ENCODE measurements at places on chromosomes 5 and 9.

GRCh38 chr5:72452515-72453245, 54.5 kb downstream of the ZNF366 start:
- DNase-seq: no peak

DNA sequence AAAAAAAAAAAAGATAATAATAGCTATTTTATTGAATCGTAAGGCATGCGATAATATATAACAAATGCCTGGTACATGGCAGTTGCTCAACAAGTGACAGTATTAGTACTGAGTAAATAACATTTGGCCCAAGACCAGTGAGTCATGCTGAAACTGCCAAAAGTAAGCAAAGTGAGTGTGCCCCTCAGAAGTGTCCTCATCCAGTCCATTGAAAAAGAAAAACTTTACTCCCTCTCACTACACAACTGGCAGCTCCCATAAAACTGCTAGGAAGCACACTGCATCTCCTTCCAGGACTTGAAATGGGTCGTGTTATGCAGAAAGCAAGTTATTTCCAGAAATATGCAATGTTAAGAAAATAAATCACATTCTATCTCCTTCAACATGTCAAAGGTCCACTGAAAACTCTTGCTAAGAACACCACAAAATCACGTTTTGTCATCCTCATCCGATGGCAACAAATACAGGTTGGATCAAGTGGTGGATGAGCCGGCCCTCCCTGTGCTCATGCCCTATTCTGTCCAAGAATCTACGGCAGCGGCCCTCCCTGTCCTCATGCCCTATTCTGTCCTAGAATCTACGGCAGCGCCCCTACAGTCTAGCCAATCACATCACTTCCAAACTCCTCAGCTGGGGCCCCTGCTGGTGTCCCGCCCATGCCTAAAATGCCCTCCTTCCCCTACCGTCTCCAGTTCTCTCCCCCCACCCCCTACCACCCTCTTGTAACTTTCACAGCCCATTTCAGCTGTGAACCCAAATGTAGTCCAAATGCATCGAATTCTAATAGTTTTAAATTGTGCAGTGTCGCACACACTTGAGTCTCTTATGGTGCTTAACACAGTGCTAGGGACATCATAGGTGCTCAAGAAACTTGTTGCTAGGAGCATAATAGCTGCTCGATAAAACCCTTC, 12.5 kb downstream of the PTCH1 start:
- DNase-seq: no peak

- DNase-seq: no peak
Observed at GRCh38 chr5:78235289-78235688, 59.2 kb downstream of the AP3B1 start.

DNA sequence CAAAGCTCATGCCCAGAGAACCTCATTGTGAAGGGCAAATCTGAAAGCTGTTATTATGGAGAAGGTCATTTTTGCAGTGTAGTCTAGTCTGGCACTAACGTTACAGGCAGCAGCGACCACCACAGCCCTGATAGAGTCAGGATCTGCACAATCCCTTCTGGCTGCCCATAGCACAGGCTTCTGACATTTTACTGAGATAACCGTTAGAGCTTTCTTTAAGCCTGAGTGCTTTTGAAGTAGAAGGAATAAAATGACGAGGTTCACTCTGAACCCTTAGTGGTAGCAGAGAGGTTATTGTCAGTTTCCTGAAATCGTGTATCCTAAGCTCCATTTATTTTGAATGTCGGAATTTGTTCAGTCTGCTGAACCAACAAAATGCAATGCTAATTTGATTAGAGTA, 505.1 kb downstream of the CDH12 start:
- no peak for DNase-seq

DNA sequence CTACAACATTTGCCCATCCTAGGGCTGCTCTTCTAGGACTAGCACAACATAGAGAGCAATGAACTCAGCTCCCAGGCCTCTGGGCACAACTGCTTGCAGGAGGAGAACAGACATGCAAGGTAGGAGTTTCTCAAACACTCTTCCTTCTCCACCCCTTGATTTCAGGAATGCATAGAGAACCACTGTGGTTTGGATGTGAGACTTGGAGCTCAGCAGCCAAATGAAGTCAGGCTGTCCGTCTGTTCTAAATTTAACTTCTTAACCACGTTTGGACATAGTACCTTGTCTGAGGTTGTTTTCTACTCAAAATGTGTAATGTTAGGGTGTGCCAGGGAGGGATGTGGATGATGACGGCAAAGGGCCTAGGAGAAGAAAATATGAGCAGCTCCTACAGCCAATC, 515.1 kb upstream of the TNC start:
- no peak for DNase-seq

DNA sequence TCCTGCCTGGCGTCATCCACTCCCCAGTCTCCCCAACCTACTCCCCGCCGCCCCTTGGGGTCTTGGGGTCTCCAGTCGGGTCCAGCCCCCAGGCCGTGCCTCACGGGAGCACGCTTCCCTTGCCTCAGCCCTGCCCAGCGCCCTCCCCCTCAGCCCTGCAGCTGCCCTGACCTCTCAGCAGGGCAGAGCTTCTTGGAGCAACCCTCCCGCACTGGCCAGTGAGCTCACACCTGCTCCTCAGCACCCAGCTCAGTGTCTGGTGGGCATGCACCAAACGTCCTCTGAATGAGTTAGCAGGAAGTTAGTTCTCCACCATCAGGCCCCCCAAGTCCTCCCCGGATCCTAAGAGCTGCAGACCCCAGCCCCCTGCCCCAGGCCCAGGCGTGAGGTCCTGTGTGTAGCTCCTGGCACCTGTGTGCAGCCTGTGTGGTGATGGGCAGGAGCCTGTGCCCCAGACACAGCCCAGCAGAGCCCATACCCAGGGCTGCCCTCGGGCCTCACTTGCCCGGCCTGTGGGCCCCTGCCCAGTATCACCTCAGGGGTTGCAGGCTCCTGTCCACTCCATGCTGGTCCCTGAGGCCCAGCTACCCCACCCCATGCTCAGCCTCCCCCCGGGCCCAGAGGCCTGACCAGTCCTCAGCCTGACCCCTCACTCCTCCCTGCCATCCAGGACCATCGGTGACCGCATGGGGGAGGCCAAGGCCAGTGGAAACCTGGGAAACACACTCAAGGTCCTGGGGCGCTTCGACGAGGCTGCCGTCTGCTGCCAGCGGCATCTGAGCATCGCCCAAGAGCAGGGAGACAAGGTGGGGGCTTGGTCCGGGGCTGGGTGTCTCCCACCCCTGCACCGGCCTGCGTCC, 8.2 kb downstream of the GPSM1 start:
- no peak for DNase-seq

- DNase-seq: no peak
Observed at GRCh38 chr9:132063281-132063680, 16.4 kb downstream of the MED27 start.

GRCh38 chr9:4555236-4555635, 65.0 kb downstream of the SLC1A1 start:
- DNase-seq: no peak

DNA sequence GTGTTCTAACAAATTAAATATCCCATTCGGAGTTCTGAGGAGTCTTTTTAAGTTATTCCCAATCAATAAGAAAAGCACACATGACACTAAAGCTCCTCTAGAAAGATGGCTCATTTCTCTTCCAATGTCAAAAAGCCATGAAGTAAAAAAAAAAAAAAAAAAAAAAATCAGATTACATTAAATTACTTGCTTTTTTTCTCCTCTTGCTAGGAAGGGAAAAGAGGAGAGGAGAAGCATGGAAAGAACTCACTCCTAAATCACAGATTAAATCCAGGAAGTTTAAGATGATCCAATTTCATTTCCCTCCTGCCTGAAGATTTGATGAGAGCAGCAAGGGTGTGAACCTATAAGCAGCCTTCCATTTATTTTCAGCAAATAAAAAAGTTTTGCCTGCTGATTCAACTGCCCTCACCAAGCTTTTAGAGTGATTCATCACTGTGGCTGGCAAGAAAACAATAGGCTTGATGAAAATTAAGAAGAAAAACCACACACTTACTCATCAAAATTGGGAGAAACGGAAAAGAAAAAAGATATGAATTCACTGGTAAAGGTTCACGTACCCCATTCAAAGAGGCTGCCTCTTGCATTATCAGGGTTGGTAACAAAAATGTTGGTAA, 19.7 kb downstream of the MYO10 start:
- DNase-seq: no peak

- no peak for DNase-seq
Observed at GRCh38 chr5:158485047-158485446, 614.7 kb downstream of the EBF1 start.

- DNase-seq: no peak
Observed at GRCh38 chr9:126942399-126942798, 27.8 kb downstream of the RALGPS1 start.

- DNase-seq: no peak
Observed at GRCh38 chr5:149598966-149599365, 17.7 kb downstream of the ARHGEF37 start.

DNA sequence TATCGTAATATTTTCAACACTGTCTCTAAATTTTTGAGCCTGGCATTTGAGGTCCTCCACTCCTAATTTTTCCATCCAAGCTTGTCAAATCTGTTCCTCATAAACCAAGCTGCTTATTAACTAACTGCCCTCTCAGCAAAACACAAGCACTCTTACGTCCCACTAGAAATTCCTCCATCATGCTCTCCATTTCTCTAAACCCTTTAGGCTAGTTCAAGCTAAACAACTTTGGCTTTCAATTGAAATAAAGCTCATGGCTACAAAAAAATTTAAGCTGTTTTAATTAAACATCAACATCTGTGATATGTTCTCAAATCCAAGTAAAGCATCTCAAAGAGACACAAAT, 45.7 kb downstream of the RNF145 start:
- no peak for DNase-seq

DNA sequence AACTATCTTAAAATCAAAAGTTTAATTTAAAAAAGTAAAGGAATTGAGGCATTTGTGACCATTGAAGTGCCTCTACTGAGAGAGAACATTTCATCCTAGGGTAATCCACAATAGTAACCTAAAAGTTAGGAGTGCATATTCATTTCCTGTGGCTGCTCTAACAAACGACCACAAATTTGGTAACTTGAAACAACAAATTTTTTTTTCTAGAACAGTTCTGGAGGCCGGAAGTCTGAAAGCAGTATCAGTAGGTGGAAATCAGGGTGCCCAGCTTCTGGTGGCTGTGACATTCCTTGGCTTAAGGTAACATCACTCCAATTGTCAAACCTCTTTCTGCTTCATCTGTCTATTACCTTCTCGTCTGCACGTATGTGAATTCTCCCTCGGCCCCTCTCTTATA, 67.1 kb upstream of the SSBP2 start:
- DNase-seq: no peak

DNA sequence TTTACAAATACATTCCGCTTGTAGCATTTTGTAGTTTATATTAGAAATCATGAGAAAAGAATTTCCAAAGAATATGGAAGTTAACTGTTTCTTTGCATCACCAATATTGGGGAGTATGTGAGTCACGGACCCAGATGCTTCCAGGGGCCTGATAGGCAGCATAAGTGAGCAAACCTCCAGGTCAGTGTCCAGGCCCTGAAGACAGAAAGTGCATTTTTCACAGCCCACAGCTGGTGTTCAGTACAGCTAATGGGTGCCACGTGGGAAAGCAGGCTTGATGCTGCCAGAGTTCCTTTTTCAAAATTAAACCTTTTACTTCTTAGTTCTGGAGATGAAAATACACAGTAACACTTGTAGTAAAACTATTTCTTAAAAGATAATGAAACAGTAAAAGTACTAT, 454.4 kb upstream of the ACTBL2 start:
- no peak for DNase-seq

- no peak for DNase-seq
Observed at GRCh38 chr9:76863832-76864231, 42.1 kb downstream of the PRUNE2 start.

DNA sequence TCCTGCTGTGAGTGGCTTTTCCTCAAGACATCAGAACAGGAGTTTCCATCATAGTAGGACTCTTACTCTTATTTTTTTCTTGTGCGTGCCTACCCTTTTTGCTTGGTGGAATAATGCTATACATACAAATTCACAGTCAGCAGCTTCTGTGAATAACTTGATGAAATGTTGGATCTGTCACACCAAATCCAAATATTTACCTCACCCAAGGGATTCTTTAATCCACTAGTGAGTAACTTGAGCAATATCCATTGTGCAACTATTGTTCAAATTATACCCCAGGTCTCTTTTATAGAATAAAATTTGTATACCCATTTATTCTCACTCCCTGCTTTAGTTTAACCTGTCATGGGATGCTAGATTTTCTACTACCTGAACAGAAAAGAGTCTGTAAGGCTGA, 1078.3 kb upstream of the EDIL3 start:
- no peak for DNase-seq

DNA sequence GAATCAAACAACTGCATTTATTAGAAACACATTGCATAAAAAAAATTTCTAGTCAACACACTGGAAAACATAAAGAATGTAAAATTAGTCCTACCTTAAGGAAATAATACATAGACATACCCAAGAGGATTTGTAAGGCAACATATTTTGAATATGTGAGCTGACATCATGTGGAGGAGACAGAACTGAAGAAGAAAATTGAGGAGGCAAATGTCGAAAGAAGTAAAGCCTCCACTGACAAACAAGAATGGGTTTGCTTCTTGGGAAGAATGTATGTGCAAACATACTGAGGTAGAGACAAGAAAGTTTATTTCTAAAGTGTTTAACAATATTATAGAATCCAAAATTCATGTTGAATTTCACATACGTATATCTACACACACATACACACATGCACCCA, 363.0 kb upstream of the PDE4D start:
- no peak for DNase-seq

GRCh38 chr5:179171816-179172745, 111.9 kb downstream of the ZNF354C start:
- DNase-seq: no peak

GRCh38 chr9:15873573-15874177, 320.8 kb downstream of the CCDC171 start:
- no peak for DNase-seq

- no peak for DNase-seq
Observed at GRCh38 chr5:131252824-131253171, 11.1 kb upstream of the CDC42SE2 start.

DNA sequence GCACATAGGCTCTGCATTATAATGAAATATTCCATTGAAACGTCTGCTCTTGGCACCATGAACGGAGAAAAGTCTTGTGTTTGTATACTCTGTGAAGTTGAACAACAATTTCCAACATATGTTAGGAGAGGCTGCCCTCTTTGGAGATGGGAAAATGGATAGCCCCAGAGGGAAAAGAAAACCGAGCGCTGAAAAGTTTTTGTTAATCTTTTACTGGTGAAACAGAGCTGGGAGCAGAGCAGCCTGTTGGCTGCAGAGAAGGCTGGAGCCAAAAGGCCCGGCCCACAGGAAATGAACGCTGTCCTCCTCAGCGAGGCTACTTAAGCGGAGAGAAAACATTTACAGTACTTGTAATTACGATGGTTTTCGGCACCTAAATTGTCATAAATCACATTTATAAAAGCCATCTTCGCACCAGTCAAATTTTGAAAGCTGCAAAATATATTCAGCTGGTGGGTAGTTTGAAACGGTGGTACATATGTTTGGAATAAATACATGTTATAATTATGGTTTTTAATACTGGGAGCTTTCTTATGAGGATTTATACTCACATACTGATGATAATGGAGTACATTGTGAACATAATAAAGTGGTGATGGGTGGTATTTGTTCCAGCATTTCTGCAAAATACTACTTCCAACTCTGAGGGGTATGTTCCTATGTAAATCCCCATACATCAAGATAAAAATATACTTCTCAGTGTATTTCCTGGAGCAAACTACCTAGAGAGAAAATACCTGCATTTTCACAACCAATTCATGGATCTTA, 129.6 kb upstream of the CNTLN start:
- no peak for DNase-seq

- no peak for DNase-seq
Observed at GRCh38 chr5:149485655-149486615, 65.3 kb downstream of the CSNK1A1 start.
